ENCODE measurements at places on chromosomes 1 and 21.

DNA sequence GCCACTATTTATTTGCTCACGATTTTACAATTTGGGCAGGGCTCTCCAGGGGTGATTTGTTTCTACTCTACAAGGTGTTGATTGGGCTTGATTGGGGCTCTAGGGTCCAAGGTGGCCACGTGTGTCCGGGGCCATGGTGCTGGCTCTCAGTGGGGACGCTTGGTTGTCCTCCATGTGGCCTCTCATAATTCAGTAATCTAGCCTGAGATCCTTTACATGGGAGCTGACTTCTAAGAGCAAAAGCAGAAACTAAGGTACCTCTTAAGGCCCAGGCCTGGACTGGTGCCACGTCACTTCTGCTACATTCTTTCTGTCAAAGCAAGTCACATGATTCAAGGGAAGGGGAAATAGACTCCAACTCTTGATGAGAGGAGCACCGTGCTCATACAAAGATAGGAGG, 8.1 kb upstream of the PSRC1 start:
- DNase-seq, result peak; percentile 12

DNA sequence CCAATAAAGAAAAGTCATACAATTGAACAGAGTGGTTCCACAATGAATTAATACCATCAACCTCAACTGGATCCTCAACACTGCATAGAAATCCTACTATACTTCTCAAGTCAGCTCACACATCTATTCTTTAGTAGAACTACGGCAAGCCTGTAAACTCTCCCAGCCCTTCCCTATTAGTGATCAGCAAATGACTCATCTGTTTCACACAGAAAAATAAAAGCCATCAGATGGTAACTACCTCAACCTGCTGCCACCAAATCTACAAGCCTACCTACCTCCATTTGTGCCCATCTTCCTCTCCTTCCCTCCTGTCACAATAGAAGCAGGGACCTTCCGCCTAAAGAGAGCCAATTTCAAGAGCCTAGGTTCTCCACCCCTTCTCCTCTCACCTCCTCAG, 63.6 kb downstream of the DMAP1 start:
- DNase-seq, result no peak

DNA sequence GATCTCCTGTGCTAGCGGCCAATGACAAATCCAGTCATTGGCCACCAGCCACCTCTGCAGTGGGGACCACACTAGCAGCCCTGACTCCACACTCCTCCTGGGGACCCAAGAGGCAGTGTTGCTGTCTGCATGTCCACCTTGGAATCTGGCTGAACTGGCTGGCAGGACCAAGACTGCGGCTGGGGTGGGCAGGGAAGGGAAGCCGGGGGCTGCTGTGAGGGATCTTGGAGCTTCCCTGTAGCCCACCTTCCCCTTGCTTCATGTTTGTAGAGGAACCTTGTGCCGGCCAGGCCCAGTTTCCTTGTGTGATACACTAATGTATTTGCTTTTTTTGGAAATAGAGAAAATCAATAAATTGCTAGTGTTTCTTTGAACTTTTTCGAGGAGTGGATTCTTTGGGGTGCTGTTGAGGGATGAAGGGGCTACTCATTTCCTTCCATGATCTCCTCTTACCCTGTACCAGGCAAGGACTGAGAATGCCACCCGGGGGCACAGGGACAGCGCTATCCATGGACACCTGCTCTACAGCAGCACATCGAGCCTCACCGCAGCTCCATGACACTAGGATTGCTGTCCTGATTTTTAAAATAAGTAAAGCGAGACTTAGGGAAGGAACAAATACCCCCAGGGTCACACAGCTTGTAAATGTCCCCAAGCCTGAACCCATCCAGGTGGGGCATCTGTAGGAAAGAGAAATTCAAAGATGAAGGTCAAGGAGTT, 44.7 kb downstream of the TNNT2 start:
- no peak for DNase-seq

DNA sequence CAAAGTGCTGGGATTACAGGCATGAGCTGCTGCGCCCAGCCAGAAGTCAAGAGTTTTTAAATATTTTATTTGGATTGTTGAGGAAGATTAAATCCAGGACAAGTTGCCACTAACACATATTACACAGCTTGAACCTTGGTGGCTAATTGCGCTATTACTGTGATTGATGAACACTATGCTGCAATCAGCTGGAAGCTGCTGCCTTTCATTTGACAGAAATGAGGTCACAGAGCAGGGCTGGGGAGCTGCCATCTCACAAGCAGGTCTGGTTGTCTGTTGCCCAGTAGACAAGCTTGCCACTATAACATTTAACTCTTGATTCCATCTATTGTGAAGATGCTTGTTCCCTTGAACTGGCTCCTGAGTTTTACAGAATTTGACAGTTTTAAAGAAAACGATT, 37.4 kb upstream of the NRDC start:
- no peak for DNase-seq

DNA sequence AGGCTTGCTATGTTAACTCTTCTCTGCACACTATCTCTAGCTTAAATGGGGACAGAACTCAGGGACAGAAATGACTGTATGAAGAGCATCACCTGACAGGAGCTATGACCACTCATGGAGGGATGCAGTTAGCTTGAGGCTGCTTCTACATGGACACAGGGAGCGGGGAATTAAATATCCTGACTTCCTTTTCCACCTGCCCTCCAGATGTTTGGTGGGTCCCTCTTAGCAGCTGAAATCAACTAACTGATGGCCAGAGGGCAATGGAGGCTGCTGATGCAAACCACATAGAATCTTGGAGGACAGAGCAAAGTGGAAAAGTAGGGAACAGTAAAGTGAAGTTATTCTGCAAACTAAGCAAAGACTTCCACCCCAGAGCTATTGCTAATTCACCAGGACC, 214.1 kb downstream of the USH2A start:
- DNase-seq, result no peak

DNA sequence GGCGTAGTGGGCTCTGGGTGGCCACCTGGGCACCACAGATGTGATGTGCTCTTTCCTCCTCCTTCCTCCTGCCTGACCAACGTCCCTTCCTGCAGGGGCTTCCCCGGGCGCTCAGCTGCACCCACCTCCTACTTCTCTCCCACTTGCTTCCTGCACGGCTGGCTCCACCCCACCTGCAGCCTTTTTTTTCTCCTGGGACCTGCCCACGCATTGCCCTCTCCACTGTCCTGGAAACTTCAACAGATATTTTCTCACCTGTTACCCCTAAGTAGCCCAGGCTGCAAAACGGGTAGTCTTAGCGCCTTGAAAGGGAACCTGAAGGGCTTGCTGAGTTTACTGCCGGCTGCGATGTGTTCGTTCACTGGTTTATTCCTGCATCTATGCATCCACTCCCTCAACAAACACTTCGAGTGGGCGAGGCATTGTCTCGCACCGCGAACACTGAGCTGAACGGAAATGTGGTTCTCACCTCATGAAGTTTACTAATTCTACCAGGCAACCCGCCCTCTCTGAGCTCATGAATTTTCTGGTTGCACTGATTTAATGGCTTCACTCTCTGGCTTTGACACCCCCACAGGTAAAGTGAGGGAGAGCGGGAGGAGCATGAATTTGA, 23.6 kb downstream of the ZBTB18 start:
- DNase-seq, result peak; percentile 26

GRCh38 chr21:16863908-16864307, 648.9 kb upstream of the CXADR start:
- DNase-seq, result no peak

- no peak for DNase-seq
These were observed 1.6 kb upstream of the EVA1C start for GRCh38 chr21:32410916-32411315.

DNA sequence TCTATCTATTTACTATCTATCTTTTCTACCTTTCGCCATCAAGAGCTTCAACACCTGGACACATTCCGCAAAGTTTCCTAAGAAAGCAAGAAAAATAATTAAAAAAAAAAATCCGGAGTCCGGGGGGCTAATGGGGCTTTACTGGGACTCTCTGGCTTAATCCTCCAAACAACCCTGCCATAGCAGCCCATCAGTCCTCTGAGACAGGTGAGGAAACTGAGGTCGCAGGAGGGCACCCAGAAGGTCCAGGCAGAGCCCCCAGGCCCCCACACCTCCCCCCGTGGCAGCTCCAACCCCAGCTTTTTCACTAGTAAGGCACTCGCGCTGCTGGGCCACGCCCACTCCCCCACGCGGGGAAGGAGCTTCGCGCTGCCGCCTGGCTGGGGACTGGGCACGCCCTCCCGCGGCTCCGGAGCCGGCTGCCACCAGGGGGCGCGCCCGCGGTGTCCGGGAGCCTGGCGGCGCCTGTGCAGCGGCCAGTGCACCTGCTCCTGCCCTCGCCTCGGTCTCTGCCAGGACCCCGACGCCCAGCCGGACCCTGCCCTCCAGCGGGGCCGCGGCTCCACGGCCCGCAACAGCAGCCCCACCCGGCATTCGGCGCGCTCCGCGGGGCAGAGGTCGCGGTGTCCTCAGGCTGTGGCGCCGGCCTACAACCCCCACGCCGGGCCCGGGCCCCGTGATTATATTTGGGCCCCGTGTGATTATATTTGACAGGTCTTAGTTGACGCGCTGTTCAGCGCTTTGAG, 54.1 kb upstream of the SAMD11 start:
- peak; percentile 86 for DNase-seq

DNA sequence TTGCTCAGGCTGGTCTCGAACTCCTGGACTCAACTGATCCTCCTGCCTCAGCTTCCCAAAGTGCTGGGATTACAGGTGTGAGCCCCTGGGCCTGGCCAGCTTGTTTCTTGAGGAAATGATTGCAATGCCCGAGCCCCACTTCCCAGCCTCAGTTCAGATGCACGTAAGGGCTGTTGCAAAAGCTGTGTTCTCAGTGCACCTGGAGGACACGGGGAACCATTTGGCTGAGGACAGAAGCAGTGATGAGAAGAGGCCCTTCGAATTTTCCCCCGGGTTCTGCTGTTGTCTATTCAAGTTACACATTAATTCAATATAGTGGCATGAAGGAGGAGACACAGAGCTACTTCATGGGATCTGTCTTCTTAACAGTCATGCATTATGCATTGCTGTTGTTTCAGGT, 78.8 kb upstream of the WDR26 start:
- no peak for DNase-seq

GRCh38 chr1:197470330-197470729, 202.3 kb downstream of the CRB1 start:
- no peak for DNase-seq

- DNase-seq, result no peak
These were observed 43.0 kb downstream of the XPR1 start for GRCh38 chr1:180674603-180675530.

DNA sequence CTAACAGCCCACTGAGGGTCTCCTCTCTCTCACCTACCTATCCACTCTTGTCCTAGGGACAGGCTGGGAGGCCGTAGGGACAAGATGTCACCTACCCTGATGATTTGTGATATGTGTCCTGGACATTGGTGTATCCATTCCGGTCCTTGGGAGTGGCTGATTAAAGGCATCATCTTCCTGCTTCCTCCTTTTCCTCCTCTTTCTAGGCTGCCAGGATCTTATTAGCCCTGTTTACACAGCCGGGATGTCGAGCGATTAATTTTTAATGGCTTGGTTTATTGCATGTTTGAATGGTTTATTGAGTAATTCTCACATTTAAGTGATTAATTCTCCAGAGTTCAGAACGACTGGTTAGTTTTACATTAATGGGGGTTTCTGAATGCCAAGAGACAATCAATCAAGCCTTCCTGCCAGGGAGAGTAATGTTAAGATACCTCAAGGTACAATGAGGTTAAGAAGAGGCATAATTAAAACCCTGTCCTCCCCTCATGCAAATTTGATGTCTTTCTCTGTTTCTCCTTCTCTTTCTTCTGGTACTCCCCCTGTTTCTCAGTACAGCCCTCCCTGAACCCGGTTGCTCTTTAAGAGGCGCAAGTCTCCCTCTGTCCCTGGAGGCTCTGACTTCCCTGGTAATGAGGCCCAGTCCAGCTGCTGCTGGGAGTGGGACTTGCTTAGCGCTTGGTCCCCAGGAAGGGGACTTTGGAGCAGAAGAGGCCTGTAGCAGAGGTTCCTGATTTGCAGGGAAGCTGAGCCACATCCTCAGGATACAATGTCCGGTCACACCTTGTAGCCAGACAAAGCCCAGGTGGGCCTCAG, 50.9 kb downstream of the ACTL8 start:
- no peak for DNase-seq

GRCh38 chr1:242454262-242455051, 70.0 kb downstream of the PLD5 start:
- peak; percentile 35 for DNase-seq

Measured in common myeloid progenitor, CD34-positive (primary cell).